T-cell (primary cell): ENCODE measurements at places on chromosomes 7 and 10. TPM values are rescaled to one million over a fixed set of nuclear protein-coding genes. Genes with fewer than 3 reads are reported as not detected.
A peak's percentile ranks its signal among the peaks of the same experiment; 100 is the strongest.

DNA sequence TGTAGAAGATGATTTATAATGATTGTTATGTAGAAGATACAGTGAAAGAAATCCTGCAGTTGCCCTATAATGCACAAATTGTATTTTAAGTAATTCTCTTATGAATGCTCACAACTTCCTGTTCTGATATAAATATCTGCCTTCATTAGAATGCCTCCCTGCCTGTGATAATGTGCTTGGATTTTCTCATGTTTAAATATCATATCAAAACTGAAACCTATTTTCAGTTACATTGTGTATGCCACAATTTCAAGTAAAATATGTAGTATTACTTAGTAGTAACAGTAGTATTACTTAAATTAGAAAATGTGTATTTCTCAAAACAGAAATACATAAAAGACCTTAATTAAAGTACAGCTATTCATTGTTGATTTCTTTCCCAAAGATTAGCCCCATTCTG lies 41.1 kb upstream of the TFEC start:
- H3K27ac ChIP-seq = no peak overlapping the region
- no peaks in the 10 kb centered on the region for H3K36me3 ChIP-seq
- H3K27me3 ChIP-seq = no peaks in the 10 kb centered on the region
- no peak for DNase-seq
- no peak overlapping the region for H3K4me3 ChIP-seq

DNA sequence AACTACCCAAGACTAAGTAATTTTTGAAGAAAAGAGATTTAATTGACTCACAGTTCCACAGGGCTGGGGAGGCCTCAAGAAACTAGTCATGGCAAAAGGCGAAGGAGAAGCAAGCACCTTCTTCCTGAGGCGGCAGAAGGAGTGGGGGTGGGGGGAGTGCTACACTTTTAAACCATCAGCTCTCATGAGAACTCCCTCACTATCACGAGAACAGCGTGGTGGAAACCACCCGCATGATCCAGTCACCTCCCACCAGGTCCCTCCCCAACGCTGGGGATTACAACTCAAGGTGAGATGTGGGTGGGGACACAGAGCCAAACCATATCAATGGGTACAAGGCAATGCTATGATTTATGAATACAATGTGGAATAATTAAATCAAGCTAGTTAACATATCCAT lies 241.9 kb downstream of the PTPRN2 start:
- no peak overlapping the region for H3K27ac ChIP-seq
- H3K4me1 ChIP-seq = no peaks in the 10 kb centered on the region
- no peak overlapping the region for H3K4me3 ChIP-seq
- no peak for DNase-seq

The CLRN3 gene
- total RNA-seq = not detected

- H3K4me3 ChIP-seq = no peak overlapping the region
- DNase-seq = no peak
- H3K27me3 ChIP-seq = no peaks in the 10 kb centered on the region
- no peaks in the 10 kb centered on the region for H3K36me3 ChIP-seq
- H3K27ac ChIP-seq = no peak overlapping the region
Observed at GRCh38 chr7:41756650-41757182, 53.8 kb upstream of the INHBA start.

- H3K4me3 ChIP-seq = no peak overlapping the region
- no peaks in the 10 kb centered on the region for H3K27me3 ChIP-seq
- H3K36me3 ChIP-seq = no peaks in the 10 kb centered on the region
- no peak overlapping the region for H3K27ac ChIP-seq
- DNase-seq = no peak
Observed at GRCh38 chr7:129252128-129252527, 27.3 kb downstream of the AHCYL2 start.

The UPK3B gene
- 10.6 TPM for total RNA-seq

- H3K27me3 ChIP-seq = no peaks in the 10 kb centered on the region
- H3K36me3 ChIP-seq = no peaks in the 10 kb centered on the region
- H3K27ac ChIP-seq = no peak overlapping the region
Observed at GRCh38 chr10:109960682-109961081, 37.4 kb upstream of the XPNPEP1 start.

DNA sequence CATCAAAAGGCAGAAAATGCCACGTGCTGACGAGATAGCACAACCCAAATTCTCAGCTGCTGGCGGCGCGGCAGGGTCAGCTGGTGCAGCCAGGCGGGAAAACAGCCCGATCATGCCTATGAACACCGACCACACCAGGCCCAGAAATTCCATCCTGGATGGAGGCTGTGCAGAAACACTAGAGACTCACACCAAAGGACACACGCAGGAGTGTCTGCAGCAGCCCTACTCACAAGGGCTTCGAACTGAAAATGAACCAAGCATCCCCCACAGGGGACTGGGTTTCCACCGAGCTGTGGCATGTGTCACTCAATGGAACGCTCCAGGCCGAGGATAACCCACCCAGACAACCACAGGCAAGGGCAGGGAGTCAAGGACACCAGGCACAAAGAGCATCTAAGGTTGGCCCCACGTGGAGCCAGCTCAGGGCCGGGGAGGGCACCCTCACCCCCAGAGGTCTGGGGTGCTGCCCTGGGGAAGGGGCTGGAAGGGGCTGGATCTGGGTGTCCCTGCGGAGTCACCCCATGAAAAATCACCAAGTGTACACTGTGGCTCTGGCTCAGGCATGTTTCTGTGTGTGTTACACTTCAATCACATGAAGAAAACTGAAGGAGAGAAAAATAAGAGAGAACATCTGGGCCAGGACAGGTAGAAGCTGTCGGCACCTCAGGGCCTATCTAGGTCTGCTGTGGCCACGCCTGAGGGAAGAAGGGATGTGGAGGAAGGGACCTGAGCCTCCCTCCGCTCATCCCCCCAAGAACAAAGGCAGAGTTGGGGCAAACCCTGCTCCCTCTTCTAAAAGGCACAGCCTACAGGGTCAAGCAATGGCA lies 33.0 kb downstream of the RASGEF1A start:
- no peak overlapping the region for H3K27ac ChIP-seq
- DNase-seq = no peak
- no peaks in the 10 kb centered on the region for H3K36me3 ChIP-seq
- no peak overlapping the region for H3K4me3 ChIP-seq
- H3K27me3 ChIP-seq = peaks cover under 1% of the 10 kb centered on the region
- H3K4me1 ChIP-seq = peaks cover 33% of the 10 kb centered on the region

DNA sequence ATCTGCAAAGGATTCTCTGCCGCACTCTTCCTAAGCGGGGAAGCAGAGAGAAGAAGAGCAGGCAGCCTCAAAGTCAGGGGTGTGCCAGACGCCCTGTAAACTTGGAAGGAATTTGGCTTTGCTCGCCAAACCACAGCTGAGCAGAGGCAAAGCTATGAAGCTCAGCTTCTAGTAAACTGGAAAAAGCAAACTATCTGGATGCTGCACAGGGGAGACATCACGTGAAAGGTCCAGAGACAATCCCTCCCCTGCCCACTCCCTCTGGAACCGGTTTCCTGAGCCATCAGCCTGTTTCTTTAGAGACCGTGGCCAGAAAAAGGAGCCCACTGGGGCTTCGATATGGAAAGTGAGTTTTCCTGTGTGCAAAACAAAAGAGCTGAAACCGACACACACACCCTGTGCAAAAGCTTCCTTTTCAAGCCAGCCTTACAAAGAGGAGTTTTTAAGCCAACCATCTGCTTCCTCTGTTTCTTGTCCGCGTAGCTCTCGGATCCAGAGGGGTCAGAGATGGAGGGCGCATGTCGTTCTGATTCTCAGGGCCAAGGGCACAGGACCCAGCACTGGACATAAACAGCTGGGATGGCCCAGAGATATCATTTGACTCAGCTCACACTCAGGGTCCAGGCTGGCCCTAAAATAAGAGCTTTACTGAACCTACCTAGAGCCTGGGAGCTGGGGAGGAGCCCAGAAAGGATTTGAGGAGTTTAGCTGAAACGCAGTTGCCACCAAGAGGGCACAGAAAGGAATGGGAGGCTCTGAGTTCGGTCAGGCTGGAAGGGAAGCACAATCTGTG lies 58.2 kb upstream of the DNAAF5 start:
- no peaks in the 10 kb centered on the region for H3K27me3 ChIP-seq
- peak overlapping the region; percentile 41 for H3K27ac ChIP-seq
- H3K4me3 ChIP-seq = no peak overlapping the region
- peaks cover 15% of the 10 kb centered on the region for H3K4me1 ChIP-seq

DNA sequence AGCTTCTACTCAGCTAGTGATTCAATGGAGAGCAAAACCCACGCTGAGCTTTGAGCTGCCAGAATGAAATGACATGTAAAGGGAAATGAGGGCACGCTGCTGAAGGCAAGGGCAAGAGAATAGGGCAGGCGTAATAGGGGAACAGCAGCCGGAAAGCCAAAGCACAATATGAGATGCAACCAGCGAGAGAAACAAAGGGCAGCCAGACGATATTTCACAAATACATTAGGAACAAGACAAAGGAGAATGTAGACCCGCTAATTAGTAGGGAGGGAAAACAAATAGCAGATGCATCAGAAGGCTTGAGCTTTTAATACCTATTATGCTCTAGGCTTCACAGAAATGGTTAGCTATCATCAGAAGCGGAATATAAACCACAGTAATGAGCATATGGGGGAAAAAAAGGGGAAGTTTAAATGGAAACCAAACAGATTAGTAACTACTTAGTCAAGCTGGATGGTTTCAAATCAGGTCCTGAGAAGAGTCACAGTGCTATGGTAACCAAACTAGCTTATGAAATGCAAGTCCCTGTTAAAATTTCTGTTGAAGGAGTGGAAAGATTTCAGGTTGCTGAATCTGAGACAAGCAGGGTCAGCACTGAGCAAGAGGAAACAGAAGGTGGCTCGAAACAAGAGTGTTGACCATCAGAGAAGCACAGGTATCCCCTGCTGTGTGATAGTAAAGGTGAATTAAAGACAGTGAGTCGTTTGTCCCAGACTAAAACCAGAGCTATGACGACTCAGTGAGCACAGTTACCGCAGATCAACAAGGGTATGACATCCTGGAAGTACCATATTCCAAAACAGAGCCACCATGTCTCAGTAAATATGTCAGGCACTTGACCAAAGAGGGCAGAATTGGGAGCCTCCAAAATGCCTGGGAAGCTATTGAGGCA lies 496.9 kb upstream of the CELF2 start:
- DNase-seq = no peak
- no peak overlapping the region for H3K27ac ChIP-seq
- no peaks in the 10 kb centered on the region for H3K27me3 ChIP-seq
- no peak overlapping the region for H3K4me3 ChIP-seq
- no peaks in the 10 kb centered on the region for H3K4me1 ChIP-seq
- H3K36me3 ChIP-seq = no peaks in the 10 kb centered on the region

DNA sequence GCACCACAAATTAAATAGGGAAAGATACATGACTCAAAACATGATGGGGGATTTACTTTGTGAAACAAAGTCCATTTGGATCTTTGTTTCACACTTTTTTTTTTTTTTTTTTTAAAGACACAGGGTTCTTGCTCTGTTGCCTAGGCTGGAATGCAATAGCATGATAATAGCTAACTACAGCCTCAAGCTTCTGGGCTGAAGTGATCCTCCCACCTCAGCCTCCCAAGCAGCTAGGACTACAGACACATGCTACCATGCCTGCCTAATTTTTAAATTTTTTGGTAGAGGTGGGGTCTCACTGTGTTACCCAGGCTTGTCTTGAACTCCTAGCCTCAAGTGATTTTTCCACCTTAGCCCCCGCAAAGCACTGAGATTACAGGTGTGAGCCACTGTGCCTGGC lies 172.6 kb upstream of the KLF14 start:
- no peak overlapping the region for H3K27ac ChIP-seq
- H3K27me3 ChIP-seq = no peaks in the 10 kb centered on the region
- no peak overlapping the region for H3K4me3 ChIP-seq
- no peak for DNase-seq
- H3K4me1 ChIP-seq = peaks cover 4% of the 10 kb centered on the region

DNA sequence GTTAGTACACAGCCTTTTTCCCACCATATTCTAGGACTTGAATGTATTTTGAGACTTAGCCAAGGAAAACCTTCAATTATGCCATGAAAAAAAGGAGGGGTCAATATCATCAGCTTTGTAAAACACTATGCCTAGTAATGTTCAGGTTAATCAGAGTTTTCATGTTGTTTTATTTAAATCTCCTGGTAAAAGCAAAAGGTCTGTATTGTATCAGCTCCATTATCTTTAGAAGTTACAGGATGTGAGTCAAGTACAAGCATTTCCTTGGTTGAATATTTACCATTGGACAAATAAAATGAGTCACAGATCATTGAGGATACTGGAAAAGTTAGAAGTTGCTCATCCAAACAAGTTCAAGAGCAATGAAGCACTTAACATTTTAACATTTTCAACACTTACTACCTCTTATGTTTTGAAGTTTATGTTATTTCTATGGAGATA lies 89.9 kb upstream of the CAPZA2 start:
- no peak for DNase-seq
- no peaks in the 10 kb centered on the region for H3K27me3 ChIP-seq
- H3K4me3 ChIP-seq = no peak overlapping the region
- H3K27ac ChIP-seq = no peak overlapping the region
- no peaks in the 10 kb centered on the region for H3K36me3 ChIP-seq
